Hematopoietic multipotent progenitor cell treated with erythropoietin and hydrocortisone succinate and interleukin-3 and kit ligand, for 4 days (in vitro differentiated cells): ENCODE measurements at places on chromosomes 6 and 20.

DNA sequence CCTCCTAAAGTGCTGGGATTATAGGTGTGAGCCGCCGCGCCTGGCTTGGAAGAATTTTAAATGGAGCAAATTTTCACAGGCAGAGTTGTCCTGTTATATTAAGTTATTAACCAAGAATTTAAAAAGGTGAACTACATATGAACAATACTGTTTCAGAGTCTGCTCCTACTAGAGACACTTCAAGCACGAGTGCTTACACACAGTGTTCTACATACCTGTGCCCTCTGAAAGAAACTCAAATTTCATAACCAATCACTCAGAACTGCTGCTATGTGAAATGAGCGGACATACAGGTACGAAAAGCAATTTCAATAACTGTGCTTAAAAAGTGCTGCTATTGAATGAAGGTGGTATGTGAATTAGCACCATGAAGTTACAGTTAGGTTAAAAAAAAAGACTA lies 262.0 kb downstream of the SYNE1 start:
- no peak for DNase-seq

- DNase-seq = peak; percentile 50
Measured at GRCh38 chr20:35610833-35611427, 4.7 kb upstream of the SPAG4 start.

GRCh38 chr6:51019806-51020205 lies 201.1 kb downstream of the TFAP2B start:
- no peak for DNase-seq

- DNase-seq = no peak
Measured at GRCh38 chr6:29665942-29666825, 9.3 kb downstream of the MOG start.

DNA sequence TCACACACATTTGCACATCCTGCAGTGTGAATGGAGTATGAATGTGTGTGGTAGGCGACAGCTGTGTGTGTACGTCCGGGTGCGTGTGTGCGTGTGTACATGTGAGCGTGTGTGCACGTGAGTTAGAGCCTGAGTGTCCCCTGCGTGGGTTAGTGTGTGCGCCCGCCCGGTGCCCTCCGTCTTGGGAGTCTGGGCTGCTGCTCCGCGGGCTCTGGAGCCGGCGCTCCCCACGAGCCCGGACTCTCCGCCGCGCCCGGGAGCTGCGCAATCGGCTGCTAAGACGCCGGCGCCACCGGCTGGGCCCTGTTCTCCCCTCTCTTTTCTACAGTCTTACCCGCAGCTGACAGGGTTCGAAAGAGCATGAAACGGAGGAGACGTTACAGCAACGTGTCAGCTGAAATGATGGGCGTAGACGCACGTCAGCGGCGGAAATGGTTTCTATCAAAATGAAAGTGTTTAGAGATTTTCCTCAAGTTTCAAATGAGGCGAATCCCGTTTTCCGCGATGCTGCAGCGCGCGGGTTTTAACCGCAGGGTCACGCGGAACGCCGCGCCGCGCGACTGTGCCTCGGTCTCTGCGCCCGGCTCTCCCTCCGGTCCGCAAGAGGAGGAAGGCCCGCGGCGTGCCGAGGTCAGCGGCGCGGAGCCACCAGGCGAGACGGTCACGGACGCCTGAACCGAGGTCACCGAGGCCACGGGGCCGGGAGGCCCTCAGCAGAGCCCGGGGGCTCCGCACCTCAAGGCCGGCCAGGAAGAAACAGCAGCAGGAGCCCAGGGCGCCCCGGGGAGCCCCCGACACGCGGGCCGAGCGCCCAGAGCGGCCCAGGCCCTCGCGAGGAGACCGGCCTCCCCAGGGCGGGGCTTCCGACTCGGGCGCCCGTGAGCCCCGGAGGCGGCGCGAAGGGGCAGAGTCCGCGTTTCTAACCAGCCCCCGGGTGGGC lies 95.3 kb upstream of the BHLHE23 start:
- DNase-seq = peak; percentile 53

- no peak for DNase-seq
Measured at GRCh38 chr20:9261781-9262180, 192.9 kb downstream of the PLCB4 start.

GRCh38 chr6:52253494-52253893 lies 9.2 kb upstream of the IL17F start:
- DNase-seq = peak; percentile 29

DNA sequence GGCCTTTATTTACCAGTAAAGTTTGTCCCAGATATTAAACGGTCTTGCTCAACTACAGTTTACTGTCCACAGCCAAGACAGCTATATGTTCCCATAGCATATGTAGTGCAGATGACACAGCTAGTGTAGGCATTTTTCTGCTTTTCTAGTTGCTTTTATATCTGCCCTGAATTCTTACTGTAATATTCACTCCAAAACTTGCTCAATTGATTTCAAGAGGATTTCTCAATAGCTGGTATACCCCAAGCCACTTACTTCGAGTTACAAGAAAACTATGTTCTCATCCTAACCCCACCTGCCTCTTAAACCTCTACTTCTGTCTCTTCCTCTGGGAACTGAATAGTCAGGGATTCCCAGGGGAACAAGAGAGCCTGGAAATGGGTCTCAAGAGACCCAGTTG lies 18.9 kb upstream of the ROS1 start:
- no peak for DNase-seq

DNA sequence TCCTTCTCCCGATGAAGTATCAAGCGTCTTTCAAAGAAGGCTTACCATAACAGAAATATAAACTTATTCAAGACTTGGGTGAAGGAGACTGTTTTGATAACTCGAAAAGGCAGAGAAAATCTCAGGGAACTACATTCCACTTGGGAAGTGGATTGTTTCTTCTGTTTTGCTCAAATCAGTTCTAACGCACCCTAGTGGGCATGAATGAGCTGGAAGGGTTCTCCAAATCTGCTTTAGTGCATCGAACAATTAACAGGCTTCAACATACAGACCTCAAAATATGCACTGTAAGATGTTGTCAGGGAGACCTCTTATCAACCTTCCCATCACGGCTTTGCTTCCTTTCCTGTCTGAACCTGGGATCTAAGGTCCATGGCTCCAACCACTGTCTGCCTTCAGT lies 392.5 kb downstream of the CD83 start:
- DNase-seq = no peak
